ENCODE measurements at places on chromosomes 1 and 21. TPM values are rescaled to one million over a fixed set of nuclear protein-coding genes. Genes with fewer than 3 reads are reported as not detected.

BTBD8 gene
- 5.3 TPM for total RNA-seq

ADAR gene
- 173 TPM for total RNA-seq

SH3BGR gene
- 0.97 TPM for total RNA-seq

HTR6 gene
- total RNA-seq: 0.12 TPM

TTC22 gene
- not detected for total RNA-seq

Data from hair follicle dermal papilla cell (primary cell).